RWPE2 (cell line): ENCODE measurements at places on chromosomes 5 and 9.

DNA sequence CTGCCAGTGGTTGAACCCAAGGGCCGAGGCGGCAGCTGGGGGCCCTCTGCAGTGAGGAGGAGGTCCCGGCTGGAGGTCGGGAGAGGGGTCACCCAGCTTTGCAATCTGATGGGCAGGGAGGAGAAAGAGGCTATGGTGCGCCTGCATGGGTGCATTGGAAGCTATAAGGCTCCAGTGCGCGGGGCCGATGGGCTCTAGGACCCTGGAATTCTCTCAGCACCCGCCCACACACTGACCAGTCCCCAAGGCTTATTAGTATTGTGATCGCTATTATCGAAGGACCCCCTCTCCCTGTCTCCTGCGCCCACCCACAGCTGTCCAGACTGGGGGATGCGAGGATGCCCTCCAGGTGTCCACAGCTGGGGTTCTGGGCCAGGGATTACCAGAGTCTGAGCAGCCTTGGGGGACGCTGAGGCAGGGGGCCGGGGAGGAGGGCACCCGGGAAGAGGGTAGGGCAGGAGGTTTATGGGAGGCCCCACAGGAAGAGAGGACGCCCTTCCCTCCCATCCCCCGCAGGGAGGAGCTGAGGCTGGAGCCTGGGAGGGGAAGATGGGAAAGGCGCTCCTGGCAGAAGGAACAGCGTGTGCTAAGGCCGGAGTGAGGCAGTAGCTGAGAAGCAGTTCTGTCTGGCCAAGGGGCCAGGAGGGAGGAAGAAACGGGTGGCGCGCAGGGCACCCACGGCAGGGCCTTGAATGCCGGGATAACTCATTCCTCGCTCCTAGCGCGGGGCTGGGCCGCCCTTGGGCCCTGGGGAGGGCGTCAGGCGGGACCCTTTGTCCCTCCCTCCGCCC lies 24.2 kb downstream of the C9orf50 start:
- no peak for DNase-seq

DNA sequence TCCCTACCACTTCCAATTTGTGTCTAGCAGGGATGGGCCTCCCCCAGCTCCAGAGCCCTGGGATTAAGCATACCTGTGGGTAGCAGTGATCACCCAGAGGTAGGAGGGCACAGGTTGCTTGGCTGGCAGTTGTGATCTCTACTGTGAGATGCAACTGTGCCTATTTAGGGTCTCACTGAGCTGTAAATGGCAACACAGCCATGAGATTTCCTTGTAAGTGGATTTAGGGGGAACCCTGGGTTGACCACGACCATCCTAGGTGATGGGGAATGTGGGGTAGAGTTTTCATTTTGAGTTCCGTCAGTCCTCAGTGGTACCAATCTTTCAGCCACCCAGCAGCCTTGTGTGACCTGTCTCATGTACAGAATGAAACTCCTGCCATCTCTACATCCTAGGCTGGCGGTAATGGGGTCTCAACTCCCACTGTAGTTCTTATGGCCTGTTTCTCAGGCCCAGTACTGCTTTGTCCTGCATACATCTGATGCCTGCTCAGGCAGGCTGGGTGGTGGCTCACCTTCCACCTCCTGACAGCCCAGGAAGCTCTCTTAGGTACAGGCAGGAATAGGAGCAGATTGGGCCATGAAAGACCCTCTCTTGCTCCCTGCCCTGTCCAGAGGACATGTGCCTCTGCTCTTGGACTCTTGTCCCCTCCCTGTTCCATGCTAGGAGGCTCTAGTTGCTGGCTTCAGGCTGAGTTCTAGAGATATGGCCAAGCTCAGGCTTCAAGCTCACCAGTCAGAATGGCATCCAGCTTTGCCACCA lies 8.1 kb downstream of the HNRNPAB start:
- DNase-seq, result no peak

DNA sequence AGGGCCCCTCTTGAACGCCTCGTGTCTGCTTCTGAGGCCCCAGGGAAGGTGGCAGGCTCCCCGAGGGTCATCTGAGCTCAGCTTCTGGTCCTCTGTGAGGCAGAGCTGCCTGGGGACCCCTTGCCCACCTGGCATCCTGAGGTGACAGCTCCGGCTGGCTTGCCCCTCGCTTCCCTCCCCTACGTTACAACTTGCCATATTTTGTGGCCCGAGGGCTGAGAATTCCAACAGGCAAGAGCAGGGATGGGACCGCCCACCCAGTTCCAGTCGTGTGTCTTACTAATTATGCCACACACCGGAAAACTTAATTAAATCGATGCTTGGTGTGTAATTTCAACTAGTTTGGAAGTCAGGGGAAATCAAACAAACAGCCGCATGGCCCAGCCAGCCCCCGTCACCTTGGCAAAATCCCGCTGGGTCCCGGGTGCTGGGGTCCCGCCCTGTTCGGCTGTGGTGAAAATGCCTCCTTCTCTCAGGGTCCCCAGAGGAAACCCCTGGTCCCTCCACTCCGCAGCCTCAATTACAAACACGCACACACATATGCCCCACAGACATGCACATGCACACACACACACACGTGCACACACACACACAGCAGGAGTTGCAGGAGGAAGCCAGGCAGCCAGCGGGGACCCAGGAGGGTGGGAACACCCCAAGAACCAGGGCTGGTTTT lies 221.0 kb upstream of the IER5L start:
- DNase-seq, result peak; percentile 44

- no peak for DNase-seq
Observed at GRCh38 chr5:177307544-177308363, 3.9 kb downstream of the MXD3 start.

GRCh38 chr9:105333076-105333475 lies 88.6 kb downstream of the SLC44A1 start:
- DNase-seq, result no peak

GRCh38 chr5:87900419-87900818 lies 368.2 kb downstream of the TMEM161B start:
- DNase-seq, result no peak

DNA sequence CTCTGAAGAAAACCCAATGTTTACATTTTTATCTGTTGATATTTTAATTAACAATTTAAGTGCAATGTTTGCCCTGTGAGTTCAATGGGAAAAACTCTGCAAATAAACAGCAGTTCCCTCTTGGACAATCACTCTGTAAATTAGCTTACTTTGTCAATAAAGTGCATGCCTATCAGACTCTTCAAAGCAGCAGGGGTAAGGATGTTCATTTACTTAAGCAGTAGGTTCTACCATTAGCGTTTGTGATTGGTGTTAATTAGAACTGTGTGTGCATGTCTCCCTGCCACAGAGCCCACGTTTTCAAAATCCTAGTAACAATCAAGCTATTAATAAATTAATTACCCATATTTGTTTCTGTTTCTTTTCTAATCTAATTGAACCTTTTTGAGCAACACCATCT lies 1921.6 kb upstream of the WWC1 start:
- DNase-seq, result no peak

GRCh38 chr9:125886365-125886764 lies 139.2 kb downstream of the PBX3 start:
- no peak for DNase-seq

DNA sequence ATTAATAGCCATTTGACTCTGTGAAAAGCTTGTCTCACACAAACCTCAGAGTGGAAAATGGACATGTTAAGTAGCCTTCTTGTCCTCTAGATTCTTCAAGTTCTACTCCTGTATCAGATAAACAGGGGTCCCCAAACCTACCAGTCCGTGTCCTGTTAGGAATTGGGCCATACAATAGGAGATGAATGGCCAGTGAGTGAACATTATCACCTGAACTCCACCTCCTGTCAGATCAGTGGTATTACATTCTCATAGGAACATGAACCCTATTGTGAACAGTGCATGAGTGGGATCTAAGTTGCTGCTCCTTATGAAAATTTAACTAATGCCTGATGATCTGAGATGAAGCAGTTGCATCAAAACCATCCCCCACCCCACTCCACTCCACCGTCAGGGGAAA lies 136.3 kb downstream of the TMEM232 start:
- DNase-seq, result no peak

GRCh38 chr5:172193872-172194271 lies at the start of gene EFCAB9:
TSS of gene EFCAB9 (plus strand) at chr5:172194172. CDS start at chr5:172194173, 1 bp downstream.
- DNase-seq, result no peak

DNA sequence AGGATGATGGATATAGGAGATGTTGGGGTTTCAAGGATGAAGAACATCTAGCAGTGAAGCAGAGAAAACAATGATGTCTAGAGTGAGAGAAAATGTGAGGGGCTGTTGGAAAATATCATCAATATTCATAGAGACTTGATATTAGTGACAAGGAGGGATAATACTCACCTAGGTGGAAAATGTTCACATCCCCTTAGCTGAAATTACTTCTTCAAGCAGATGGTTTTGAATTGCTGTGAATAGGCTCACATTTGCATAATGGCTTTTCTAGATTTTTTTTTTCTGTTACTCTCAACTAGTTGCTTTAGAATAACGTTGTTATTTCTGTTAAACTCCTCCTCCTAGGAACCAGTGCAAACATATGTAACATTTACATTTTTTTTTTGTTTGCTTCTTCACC lies 61.6 kb upstream of the MAP1B start:
- no peak for DNase-seq

DNA sequence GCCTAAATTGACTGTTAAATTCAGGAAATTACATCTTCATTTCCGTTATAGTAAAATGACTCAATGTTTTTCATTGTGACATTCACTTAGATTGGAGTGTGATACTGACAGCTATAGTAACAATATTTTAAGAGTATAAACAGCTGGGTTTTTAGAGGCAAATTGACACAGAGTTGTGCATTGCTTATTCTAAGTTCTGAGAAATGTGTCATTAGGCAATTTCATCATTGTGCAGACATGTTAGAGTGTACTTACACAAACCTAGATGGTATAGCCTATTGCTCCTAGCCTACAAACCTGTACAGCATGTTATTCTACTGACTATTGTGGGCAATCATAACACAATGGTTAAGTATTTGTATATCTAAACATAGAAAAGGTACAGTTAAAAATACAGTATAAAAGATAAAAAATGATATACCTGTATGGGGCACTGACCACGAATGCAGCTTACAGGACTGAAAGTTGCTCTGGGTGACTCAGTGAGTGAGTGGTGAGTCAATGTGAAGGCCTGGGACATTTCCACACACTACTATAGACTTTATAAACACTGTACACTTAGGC lies 132.7 kb downstream of the PDE4D start:
- DNase-seq, result peak; percentile 81

DNA sequence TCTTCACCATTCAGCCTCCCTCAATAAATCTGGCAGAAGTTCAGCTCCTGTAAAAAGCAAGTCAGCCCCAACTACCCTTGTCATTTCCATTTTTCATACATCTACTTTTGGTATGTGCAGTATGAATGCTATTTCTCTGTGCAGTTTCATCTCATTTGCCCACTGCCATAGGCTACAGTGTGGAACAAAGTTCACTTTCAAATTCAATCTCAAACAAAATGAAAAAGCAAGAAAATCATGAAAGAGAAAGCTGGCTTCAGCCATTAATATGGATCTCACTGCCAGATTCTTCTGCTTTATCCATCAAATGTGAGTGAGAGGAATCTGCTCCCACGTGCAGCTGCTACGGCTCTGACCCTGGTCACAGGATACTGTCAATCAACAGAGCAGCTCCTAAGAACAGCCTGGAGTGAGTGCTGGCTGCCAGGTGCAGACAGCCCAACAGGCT lies 494.2 kb downstream of the ZNF608 start:
- DNase-seq, result no peak

DNA sequence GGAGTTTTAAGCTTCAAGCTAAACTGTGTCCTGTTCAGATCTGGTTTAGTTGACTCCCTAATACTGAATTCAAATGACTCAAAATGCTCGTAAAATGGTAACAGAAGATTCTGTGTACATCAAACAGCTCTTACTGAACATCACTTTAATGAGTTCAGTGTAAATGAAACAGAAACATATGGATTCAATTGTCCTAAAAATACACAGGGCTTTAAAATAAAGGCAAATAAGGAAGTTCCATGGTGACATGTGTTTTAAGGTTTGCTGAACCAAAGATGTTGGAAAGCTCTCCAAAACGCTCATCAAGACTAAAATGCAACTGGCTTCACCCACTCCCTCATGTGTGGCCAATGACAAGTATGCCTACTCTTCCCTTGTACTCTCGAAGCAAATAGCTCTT lies 340.0 kb upstream of the PIK3R1 start:
- DNase-seq, result no peak

DNA sequence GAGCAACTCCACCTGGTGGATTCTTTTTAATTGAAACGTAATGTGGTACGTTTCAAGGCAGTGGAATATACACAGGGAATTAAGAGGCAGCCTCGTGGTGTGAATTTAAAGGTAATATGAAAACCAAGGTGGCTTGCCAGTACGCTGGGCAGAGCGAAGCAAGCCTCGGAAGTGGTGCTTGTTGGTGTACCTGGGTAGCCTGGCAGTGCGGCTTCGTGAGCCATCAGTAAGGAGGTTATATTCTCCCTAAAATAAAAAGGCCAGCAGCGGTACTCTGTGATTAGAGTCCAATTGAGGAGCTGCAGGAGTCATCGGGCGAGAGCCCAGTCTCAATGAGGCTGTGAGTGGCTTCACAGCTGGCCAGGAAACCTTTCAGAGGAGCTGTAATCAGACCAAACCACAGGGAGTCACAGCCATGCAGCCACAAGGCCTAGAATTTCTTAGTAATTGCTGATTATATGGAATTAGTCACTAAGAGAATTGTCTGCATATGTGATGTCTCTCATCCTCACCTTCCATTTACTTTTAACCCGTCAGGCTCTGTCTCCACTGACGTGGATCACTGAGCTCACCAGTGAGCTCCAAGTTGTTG lies 57.7 kb downstream of the DCP2 start:
- no peak for DNase-seq

DNA sequence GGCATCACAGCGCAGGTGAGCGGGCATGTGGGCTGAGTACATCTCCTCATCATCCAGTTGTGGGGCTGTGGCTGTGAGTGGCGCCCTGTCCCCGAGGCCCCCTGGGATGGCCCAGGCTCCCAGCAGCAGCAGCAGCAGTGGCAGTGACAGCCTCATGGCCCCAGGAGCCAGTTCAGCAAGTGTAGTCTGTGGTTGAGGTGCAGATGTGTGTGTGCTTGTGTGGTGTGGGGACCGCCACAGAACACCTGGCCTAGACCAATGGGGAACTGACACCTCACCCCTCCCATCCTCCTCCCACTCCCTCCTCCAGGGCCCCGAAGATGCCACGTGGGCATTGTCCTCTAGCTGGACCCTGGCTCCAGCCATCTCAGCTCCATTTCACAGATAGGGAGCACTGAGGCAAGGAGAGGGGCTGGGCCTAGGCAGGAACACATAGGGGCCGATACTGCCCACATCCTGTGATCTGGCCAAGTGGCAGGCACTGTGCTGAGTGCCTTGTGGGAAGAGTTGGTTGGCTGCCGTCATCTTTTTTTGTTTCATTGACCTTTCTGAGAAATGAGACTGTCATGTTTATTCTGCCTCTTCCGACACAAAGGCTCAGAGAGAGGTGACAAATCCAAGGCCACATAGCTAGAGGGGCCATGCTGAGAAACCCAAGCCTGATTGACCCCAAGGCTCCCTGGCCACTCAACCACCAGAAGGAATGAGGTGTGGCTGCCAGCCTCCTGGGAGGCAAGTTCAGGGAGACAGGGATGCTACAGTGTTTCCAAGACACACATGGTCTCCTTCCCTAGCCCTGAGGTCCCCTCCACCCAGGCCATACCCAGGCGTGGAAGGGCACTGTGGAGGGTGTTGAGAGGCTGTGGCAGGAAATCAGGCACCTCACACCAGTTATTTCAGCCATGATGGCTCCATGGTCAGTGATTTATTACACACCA lies at the start of gene MZB1:
TSS of gene MZB1 (minus strand) at position 213 of the 938 bp plus-strand sequence. CDS start at position 156, 57 bp downstream.
- DNase-seq, result no peak

GRCh38 chr9:116309900-116310611 lies 156.5 kb downstream of the PAPPA start:
- DNase-seq, result no peak
